ENCODE measurements at places on chromosomes 13 and 19. TPM values are rescaled to one million over a fixed set of nuclear protein-coding genes. Genes with fewer than 3 reads are reported as not detected.

Gene ZNF701
- total RNA-seq = 23.7 TPM

Gene ZNF681
- 10.4 TPM for total RNA-seq

Gene KIR2DL1
- not detected for total RNA-seq

DNA sequence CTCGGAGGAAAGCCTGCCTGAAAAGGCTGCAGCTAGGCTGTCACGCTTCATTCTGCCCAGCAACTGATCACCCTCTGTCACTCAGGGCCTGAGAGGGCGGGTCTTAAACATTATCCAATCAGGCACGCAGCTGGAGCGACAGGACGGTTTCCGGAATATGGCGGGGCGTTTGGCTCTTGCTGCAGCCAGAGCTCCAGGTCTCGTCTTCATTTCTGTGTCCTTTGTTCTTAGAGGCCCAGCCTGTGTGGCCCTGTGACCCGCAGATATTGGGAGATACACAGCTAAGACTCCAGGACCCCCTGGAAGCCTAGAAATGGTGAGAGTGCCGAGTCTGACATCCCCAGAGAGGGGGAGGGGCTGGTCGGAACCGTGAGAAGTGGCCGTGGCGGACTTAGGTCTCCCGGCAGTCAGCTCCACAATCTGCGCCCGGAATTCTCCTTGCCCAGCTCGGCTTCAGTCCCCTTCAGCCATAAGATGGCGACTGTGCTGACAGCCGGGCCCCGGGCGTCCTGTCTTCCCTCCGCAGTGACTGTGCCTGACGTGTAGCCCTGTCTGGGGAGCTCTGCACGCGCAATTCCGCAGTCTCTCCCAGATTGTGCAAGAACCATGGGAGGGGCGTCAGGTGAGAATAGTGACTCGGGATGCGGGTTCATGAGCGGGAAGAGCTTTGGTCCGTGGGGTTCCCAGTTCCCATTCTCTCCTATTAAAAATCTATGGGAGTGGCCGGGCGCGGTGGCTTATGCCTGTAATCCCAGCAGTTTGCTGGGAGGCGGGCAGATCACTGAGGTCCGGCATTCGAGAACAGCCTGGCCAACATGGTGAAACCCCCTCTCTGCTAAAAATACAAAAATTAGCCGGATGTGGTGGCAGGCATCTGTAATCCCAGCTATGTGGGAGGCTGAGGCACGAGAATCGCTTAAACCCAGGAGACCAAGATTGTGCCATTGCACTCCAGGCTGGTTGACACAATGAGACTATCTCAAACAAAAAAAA, at the start of gene ZNF429:
Gene ZNF429 (plus strand): TSS at position 144 of the 993 bp plus-strand sequence. CDS start 170 bp downstream, at position 314.
- peak; percentile 95 for DNase-seq

DNA sequence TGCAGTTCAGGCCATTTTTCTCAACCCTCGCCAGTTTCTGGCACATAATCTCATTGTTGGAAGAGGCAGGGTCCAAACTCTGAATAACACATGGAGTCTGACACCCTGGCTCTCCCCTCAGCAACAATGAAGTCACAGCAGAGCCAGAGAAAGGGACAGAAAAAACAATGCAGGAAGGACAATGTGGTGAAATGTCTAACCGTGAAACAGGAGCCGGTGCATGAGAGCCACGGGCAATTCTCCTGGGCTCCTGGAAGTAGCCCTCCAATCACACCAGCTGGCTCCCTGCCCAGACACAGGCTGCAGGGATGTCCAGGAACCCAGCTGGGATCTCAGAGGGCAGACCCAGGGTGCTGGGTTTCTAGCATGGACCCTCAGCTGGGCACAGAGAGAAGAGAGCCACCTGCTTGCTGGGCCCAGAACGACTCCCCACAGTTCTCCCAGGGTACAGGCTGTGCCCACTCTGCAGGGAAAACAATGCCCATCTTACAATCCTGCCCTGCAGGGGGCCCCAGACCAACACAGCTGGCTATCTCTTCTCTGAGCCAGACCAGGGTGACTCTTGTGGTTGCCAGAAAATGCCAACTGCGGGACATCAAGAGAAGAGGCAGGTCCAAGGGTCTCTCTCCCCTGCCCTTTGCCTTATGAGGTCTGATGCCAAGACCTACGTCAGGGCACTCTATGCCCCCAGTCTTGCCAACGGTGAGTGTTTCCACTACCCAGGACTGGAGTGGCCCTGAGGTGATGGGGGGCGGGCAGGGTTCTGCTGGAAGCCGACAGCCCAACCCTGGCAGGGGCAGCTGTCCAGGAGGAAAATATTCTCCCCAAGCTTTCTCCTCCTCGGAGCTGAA, 64.5 kb downstream of the CEBPG start:
- no peak for DNase-seq

DNA sequence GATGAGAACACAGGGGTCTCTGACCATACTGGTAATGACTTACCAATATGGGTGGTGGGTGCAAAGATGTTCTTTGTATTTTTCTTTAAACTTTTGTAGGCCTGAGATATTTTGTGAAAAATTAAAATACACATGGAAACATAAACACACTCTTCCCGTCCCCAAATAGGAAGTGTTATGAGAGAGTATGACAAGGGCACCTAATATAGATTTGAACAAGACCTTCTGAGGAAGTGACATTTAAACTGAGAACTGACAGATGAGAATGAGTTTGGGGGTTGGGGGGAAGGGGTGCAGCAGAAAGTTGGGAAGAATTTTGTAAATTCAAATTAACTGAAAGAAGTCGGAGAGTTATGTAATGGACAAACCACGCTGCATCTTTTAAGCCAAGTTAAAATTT, 224.2 kb downstream of the RGCC start:
- no peak for DNase-seq

Gene CYP4F2
- not detected for total RNA-seq

Gene FCAR
- total RNA-seq = not detected

- DNase-seq = no peak
Observed at GRCh38 chr19:21110183-21110582, 28.2 kb downstream of the ZNF714 start.

Gene PSG2
- total RNA-seq = not detected

DNA sequence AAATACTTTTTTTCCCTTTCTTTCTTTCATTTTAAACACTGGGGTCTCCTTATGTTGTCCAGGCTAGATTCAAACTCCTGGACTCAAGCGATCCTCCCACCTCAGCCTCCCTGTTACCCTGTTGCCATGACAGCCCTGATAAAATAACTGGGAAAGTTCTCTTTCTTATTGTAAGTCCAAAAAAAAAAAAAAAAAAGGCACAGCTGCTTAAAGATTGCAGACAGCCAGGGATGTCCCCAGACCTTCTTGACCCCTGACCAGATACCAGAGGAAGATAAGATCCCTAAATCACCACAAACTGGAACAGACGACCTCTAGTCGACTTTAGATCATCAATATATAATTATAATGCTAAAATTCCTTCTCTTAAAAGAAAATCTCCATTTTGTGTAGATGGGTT, 1.1 kb upstream of the MVB12A start:
- DNase-seq = no peak

Measured in H9 (cell line).